ENCODE measurements at places on chromosomes 1 and 21.

GRCh38 chr1:42214447-42214871, 49.9 kb upstream of the GUCA2A start:
- no peak for DNase-seq

DNA sequence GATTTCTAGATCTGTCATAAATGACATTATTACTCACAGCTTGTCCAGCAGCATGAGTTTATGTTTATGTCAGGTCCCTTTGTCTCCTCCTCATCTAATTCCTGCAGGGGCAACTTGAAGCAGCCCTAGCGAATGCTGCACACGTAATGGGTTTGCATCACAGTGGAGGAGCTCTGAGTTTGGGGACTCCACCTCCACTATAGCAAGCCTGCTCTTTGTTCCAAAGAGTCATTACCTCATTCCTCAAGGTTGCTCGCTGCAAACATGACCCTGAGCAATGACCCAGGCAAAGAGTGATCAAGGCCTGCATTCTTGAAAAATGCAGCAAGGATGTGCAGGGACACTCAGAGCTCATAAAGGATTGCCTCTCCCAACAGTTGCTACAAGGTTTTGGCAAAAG, 261.9 kb downstream of the HHIPL2 start:
- DNase-seq, result no peak

DNA sequence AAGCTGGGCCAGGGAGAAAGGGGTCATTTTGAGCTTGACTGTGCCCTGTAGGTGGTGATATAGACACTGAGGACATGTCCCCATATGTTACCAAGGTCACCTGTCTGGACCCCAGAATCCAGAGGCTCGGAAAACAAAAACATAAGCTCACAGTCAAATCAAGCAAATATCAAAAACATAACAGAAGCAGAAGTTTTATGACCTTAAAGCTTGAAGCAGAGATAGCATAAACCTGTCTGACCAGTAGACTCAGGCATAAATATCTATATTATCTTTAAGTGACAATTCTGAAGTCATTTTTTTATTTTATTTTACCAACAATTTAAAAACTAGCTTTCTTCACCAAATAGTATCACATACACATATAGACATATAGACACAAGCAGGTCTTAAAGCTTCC, 32.8 kb upstream of the RHOU start:
- DNase-seq, result no peak

- no peak for DNase-seq
These were observed 62.8 kb downstream of the SPSB1 start for GRCh38 chr1:9355503-9355902.

DNA sequence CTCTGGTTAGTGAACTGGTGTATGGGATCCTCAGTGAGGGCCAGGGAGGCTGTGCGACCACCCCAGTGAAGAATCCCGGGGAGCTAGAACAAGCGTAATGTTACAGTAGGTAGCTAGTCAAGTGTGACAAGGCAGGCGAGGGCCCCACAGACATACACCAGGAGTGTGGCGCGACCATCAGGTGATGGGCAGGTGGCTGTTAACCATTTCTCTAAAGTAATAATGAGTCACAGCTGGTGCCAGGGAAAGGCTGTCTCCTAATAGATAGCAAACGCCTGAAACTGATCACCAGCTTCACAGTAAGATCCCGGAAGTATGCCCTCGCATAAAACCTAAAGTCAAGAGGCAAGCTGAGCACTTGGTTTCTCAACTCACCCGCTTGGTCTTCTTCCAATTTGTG, 40.5 kb upstream of the TARBP1 start:
- no peak for DNase-seq

- DNase-seq, result no peak
These were observed 124.6 kb downstream of the TRIM33 start for GRCh38 chr1:114386129-114387009.

GRCh38 chr1:74368335-74368734, 133.1 kb downstream of the TNNI3K start:
- DNase-seq, result no peak

DNA sequence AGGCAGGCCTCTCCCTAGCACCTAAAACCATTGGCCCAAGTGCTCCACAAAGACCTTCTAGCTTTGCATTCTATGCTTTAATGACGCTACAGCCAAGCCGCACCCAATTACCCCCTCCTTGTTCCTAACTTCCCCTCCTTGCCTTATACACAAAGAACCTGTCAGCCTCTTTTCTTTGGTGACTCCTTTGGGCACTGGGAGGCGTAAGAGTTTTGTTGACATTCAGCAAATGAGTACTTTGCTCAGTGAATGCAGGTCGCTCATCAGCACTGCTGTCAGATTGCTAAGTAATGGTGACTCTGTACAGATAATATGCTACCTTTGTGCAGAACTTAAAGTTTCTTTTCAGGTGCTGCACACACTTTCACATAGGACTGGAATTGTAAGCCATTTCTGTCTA, 187.6 kb upstream of the FAM78B start:
- no peak for DNase-seq

- no peak for DNase-seq
These were observed 75.2 kb upstream of the NEK2 start for GRCh38 chr1:211750599-211750998.

DNA sequence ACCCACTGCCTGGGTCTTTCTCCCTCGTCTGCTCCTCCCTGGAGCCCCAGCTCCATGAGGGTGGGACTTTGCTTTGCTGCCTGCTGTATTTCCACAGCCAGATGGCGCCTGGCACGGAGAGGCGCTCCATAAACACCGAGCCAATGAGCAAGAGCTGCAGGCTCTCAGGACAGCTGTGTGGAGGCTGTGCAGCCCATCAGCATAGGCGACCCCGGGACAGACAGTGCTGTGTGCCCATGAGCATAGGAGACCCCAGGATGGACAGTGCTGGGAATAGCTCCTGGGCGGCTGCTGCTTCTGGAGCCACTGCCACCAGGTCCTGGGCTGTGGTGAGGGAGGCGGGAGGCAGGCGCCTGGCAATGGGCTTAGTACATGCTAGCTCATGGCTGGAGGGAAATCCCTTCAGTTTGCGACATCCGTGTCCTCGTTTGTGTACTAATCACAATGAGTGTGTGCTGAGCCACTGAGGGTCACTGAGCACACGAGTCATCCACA, 29.2 kb downstream of the CEP104 start:
- no peak for DNase-seq

- no peak for DNase-seq
These were observed 51.1 kb upstream of the PRDX6 start for GRCh38 chr1:173426057-173426456.

GRCh38 chr1:89786628-89787214, 34.1 kb upstream of the LRRC8D start:
- DNase-seq, result no peak

DNA sequence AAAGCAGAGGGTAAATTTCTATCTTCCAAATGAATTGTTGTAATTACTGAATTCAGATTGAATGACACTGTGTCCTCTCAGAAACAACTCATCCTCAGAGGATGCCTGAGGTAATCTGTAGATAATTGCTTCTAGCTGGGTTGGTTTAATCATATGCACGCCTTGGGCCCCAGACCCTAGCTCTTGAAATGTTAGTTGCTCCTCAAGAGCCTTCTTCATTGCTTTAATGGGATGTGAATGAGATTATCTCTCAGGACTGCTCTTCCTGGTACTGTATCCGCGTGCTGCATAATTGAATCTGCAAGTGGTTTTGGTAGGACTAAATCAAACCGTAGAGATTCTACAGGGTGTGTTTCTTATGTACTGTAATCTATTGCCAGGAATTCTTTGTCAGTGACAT, 569.3 kb upstream of the NEGR1 start:
- DNase-seq, result no peak

GRCh38 chr1:60620087-60620486, 462.3 kb upstream of the NFIA start:
- no peak for DNase-seq

DNA sequence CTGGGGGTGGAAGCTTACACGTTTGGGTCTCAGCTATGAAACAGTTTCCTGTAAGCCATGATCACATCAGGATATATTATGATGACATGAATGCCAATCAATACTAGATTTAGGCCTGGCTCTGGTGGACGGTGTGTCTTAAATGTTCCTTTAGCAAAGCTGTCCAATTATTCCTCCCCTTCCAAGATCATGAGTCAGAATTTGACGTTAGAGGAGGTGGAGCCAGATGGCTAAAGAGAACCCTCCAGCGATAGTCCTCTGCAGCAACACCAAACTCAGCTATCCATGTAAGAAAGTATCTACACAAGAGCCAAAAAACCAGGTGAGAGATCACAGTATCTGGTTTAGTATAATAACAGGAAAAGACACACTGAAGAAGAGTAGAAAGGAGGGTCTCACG, 47.8 kb downstream of the PACC1 start:
- no peak for DNase-seq

DNA sequence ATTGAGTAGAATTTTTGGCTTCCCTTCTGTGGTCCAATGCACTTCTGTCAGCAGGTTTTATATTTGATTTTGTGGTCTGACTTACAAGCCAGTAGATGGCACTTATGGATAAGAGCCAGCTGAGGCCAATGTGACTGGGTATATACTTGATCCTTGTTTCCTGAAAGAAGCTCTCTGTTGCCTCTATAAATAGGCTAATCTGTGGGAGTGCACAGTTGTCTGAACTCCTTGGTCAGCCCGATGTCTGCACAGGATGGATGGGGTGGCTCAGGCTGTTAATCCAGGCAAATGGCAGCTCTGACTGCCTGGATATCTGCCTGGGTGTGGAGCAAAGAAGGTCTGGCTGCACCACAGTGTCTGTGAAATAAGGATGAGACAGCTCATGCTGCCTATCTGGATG, 1183.7 kb upstream of the PRMT6 start:
- no peak for DNase-seq

DNA sequence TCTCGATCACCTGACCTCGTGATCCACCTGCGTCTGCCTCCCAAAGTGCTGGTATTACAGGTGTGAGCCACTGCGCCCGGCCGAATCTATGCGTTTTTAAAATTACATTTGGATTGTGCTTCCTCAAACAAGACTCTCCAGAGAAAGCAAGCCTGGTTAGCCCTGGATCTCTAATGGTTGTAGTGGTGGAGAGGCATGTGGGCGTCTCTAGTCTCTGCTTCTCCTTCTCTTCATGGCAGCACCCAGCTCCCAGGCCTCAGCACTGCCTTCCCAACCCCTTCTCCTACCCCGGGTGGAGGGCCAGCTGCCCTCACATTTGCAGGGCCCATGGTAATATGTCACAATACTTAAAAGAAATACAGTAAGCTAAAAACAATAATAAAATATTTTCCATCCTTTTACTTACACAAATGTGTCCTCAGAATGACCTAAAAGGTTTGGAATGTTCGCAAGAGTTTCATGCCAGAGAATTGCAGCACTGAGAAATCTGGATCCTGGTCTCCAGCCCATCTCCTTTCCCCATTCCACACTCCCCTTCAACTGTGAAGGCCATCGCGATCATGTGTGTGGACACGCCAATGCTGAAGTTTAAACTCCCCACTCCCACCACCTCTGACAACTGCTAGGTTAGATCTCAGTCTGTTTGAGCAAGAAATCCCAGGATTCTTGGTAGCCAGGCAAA, 7.0 kb downstream of the OR14I1 start:
- DNase-seq, result no peak

DNA sequence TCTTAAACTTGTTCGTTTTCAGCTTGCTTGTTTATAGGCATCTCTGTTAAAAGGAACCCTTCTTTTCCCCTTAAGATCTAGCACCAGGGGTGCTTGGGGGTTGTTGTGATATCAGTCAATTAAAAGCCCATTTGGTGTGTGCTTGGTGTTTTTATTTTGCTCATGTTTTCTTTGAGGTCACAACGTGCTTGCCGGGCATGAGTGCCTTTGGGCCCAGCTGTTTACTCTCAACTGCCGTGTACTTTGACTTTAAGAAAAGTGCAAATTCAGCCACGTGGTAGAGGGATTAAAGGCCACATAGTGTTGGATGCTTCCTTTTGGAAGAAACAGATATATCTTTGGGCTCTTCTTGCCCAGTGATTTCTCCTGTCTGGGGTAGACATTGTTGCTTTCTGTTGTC, 10.5 kb downstream of the ARID1A start:
- no peak for DNase-seq

DNA sequence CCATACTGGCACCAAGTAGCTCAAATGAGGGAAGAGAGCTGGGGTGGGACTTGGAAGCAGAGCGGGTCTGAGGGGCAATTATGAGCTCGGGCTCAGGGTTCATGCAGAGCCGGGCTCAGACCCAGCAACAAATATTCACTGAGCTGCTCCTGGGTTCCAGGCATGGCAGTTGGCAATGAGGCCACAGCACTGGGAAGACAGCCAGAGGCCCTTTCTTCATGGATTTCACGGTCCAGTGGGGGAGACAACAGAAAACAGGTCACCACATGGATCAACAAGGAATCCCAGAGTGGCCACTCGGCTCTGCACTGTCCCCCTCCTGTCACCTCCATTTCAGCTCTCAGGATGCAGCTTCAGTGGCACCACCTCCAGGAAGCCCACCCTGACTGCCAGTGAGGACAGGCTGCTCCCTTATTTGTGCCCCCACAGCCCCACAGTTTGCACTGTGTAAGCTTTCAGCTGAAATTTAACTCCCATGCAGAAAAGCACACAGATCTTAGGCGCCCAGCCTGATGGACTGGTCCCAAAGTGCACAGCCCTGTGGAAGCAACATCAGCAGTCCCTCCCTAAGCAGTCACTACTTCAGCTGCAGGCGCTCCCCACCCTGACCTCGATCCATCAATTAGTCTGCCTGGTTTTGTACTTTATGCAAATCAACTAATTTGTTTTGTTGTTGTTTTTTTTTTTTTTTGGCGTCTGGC, 22.4 kb downstream of the ARHGEF19 start:
- DNase-seq, result no peak

GRCh38 chr1:151311011-151311410, 16.2 kb downstream of the PI4KB start:
- DNase-seq, result no peak

DNA sequence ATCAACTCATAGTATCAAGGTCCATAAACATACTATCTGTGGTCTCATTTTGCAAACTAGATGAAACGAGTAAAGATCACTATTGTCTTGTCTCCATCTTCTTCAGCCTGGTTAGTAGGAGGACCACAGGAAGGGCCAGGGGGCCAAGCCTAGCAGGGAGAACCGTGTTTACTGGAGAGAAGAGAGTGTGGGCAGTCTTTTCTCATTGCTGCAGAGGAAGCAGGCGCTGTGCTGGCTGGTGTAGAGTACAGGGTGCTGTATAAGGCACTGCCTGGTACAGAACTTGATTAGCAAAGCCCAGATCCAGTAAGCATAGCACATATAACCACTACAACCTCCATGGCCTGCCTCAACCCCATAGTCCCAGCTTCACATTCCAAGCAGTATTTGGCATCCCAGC, 10.0 kb upstream of the B4GALT3 start:
- no peak for DNase-seq

GRCh38 chr1:156489166-156489934, 11.2 kb downstream of the MEF2D start:
- no peak for DNase-seq

GRCh38 chr1:212915245-212916091, 34.9 kb upstream of the VASH2 start:
- no peak for DNase-seq

GRCh38 chr1:86138746-86139145, 17.8 kb downstream of the COL24A1 start:
- no peak for DNase-seq

GRCh38 chr1:79981481-79981880, 975.0 kb upstream of the ADGRL4 start:
- no peak for DNase-seq
